Stimulated activated CD4-positive, alpha-beta T cell treated with anti-CD3 and anti-CD28 coated beads, Interleukin-4, amount 100 ng/mL, for 24 hours (primary cell): ENCODE measurements at places on chromosomes 7 and 10.

GRCh38 chr10:58853668-58854067 is 322.8 kb upstream of the PHYHIPL start:
- no peak for DNase-seq

- DNase-seq: peak; percentile 9
These were observed 58.1 kb downstream of the PRTFDC1 start for GRCh38 chr10:24894309-24894708.

- DNase-seq: peak; percentile 61
These were observed 32.8 kb downstream of the NOD1 start for GRCh38 chr7:30445770-30446169.

DNA sequence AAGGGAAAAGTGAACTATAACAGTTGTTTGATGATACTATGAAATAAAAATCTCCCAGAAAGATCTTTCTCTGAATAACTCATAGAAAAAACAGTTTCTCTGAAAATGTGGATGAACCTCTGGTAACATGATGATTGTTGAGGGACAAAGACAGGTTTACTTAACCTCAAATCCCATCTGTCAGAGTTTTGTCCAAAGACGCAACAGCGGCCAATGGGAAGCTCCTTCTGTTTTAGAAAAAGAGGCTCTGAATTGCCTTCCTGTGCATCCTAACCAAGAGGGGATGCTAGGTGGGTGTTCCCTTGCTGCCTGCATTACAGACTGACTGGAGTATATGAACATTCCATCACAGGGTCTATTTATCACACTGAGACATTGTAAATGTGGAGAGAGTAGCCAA is 8.9 kb upstream of the HYCC1 start:
- DNase-seq: no peak

DNA sequence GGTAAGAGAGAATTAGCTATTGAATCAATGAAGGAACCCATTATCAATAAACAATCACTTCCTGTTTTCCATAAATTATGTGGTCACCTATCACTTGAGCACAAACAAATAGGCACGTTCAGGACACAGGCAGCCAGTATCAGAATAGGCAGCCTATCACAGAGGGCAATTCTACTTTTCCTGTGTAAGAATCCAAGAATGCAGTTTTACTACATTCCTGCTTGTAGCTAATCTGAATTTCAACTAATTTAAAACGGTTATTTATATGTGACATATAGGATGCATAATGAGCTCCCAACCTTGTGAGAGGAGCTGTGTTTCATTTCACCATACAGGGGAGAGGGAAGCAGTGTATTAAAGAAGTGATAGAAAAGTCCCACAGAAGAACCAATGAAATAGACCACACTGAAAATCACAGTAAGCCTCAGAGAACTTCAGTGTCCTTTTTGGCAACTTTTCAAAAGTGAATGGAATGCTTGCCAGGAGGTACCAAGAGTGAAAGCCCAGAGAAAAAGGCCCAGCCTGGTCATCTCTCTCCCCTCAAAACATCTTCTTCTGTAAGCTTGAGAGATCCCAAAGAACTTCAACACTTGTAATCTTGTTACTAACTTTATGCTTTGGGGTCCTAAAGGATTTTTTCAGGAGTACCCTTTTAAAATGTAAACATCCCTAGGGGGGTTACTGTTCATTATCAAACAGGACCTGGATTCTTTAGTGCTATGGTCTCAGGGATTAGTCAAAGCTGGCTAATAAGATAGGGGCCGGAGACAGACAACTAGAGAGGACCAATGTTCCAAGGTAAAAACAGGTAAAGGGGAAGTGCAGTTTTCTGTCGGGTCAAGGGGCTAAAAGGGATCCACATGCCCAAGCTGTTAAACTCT is 1.3 kb downstream of the IMMP2L start:
- DNase-seq: no peak

DNA sequence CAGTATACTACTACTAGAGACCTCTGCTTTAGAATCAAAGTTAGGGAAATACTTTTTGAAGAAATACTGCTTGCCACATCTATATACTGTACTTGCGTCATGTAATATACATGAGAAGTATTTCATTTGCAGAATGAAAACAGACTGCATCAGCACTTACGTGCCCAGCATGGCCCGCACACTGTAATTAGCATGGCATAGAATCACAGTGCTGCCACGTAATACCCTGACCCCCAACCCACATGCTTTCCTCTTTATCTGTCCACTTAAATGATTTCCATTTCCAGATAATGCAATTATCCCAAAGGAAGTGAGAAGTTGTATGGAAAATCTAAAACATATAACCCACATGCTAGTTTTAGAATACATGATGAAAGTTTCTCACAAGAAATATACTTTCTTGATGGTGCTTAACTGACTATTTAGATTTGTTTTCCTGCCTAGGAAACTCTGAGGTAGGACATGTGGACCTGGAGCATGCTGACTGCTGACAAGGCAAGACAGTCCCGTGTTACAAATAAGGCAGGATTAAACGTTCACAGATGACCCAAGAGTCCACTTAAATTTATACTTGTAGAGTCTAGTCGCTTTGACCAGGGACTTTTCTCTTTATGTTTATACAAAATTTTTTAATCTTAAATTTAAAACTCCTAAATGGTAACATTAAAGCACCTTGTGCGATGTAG is 12.6 kb downstream of the USP6NL start:
- DNase-seq: no peak
